ENCODE measurements at places on chromosomes 2 and 18. TPM values are rescaled to one million over a fixed set of nuclear protein-coding genes. Genes with fewer than 3 reads are reported as not detected.

DNA sequence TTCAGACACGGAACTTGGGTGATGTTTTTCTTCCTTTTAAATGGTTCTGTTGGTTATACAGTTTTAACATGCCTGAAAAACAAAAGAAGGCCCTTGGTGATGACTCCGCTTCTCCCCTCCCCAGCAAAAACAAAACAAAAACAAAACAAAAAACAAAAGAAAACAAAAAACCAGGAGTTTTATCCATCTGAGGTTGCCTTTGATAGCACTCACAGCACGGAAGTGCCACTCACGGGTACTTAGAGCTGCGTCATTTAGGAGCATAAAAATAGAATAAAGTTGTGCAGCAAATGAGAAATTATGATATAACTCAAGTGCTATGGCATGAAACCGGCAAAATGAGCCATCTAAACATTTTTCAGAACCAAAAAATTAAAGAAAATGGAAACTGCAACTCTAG lies 57.7 kb downstream of the ZEB2 start:
- no peak for DNase-seq

GRCh38 chr2:223696719-223697118 lies 94.6 kb upstream of the SCG2 start:
- no peak for DNase-seq

- no peak for DNase-seq
Measured at GRCh38 chr2:54771166-54771885, 47.9 kb downstream of the EML6 start.

GRCh38 chr2:218029366-218030360 lies 26.9 kb upstream of the TNS1 start:
- DNase-seq, result no peak

DNA sequence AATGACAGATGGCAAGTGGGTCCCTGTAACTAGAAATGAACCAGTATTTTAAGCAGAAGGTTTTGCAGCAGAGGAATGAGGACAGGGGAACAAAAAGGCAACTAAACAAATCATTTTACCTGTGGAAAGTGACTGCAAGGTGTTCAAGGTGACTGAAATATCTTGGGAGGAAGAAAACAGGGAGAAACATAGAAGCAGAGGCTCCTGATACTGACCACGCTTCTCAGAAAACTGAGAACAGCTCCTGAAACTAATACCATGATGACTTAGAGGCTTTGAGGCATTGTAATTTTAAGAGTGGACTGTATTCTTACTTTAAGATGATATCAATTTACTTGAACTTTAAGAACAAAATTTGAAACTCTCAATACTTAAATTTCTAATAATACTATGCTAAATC lies at the start of gene DYTN:
DYTN (minus strand) TSS at position 101 of the 400 bp plus-strand sequence. CDS start 117 bp downstream, outside the sequence.
- no peak for DNase-seq

DNA sequence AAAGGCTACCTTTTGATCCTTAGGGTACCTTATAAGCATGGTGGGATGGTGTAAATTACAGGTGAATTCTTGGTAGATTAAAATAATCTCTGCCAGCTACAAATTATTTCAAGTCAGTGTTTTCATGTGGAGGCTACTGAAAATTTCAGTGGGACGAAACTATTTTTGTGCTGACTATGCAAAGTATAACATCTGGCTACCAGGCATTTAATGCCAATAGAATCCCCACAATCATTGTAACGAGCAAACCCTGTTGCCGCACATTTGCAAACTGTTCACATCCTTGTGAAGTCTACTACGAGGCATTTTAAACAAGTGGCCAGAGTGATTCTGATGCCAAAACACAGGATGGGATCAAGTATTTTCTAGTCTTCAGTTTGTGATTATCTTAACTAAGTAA lies 48.1 kb upstream of the SDC1 start:
- DNase-seq, result no peak

DNA sequence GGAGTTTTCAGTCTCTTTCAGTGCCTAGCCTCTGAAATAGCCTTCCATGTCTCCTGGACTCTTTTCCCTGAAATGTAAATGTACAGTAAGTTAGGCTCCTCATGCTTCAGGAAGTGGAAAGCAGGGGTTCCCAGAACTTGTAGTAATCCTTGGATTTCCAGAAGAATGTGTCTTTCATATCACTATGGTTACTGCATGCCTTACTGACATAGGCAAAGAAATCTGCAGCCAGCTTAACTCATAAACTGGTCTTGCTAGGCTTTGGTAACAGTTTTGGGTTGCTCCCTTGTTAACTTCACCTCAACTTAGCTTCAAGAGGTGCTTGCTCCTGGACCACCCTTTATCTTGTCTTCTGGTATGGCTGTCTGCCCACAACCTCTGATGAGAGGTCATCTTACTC lies 686.8 kb upstream of the DDX18 start:
- no peak for DNase-seq

- DNase-seq, result no peak
Measured at GRCh38 chr18:62438018-62438329, 84.9 kb upstream of the ZCCHC2 start.

DNA sequence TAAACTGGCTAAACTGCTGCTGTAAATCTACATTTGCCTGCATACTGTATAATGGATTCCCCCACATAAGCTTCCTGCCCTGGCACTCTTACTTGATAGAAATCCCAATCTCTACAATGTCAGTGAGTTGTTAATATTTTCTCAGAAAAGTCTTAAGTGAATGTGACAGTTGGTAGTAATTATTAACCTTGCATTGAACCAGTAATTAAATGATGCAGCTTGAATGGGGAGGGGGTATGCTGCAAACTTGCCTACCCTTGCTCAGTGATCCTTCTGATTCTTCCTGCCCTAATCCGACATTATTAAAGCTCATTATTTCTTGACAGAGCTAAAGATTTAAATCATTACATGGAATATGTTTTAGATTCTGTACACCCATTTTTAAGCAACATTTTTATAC lies 119.0 kb upstream of the CDH7 start:
- DNase-seq, result no peak

GRCh38 chr2:151627353-151627752 lies 106.9 kb downstream of the NEB start:
- no peak for DNase-seq

The IL36A gene
- not detected for total RNA-seq

The CHCHD5 gene
- 30.7 TPM for total RNA-seq

The ANKRD29 gene
- 7.4 TPM for total RNA-seq

Data from NCI-H460 (cell line).